ENCODE measurements at places on chromosomes 1 and 21. TPM values are rescaled to one million over a fixed set of nuclear protein-coding genes. Genes with fewer than 3 reads are reported as not detected.

GRCh38 chr1:116246174-116246573 lies 126.9 kb upstream of the ATP1A1 start:
- DNase-seq, result no peak

- DNase-seq, result no peak
Observed at GRCh38 chr1:228841632-228842031, 106.4 kb downstream of the RHOU start.

LYPD8 gene
- not detected for total RNA-seq

BNIPL gene
- 0.17 TPM for total RNA-seq

HES5 gene
- 0.71 TPM for total RNA-seq
